Activated effector memory CD4-positive, alpha-beta T cell treated with Interleukin-2 at 50 U/mL for 16 hours (primary cell): ENCODE measurements at places on chromosomes 6 and 20.

- DNase-seq: no peak
Observed at GRCh38 chr6:104301951-104302350, 557.8 kb downstream of the HACE1 start.

DNA sequence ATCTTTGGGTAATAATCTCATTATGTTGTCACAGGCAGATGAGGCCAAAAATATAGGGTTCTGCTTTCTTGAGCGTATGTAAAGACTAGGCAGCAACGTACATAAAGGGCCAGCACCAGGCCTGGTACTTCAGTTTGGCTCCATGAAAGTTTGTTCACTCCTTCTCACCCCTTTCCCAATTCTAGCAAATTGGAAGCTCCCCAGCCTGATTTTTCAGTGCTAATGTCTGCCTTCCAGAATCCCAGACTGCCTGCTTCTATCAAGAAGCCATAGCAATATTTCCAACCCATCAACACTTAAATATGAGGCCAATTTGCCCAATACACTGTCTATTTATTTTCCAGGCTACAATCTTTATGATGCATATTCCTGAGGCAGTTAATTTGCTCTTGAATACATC, 93.4 kb upstream of the PTPRT start:
- no peak for DNase-seq

DNA sequence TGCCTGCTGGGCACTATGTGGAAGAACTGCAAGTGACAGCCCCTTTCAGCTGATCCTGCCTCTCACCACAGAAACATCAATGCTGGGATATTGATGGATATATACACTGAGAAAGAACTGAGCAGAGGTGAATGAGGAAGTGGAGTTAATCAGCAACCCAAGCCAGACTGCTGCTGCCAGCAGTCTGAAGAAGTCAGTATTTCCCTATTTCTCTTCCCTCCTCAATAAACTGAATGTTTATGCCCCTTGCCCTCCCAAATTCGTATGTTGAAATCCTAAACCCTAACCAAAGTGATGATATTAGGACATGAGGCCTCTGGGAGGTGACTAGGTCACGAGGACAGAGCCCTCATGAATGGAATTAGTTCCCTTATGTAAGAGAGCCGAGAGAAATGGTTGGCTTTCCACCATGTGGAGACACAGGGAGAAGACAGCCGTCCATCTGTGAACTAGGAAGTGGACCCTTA, 76.3 kb downstream of the CDK19 start:
- DNase-seq: no peak

DNA sequence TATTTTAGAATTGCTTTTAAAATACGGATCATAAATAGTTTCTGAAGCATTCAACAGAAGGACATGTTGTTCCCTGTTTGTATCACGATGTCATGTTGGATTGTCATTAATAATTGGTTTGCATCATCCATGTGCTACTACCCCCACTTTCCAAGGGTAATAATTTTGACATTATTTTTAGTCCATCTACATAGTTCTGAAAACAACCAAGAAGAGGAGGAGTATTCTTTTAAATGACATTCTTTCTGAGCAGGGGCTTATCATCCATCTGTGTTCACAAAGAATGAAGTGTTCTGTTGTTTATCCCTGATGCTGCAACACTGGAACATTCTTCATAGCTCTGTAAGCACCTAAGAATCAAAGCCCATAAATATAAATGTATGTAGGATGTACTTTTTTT, 151.0 kb upstream of the CITED2 start:
- no peak for DNase-seq

DNA sequence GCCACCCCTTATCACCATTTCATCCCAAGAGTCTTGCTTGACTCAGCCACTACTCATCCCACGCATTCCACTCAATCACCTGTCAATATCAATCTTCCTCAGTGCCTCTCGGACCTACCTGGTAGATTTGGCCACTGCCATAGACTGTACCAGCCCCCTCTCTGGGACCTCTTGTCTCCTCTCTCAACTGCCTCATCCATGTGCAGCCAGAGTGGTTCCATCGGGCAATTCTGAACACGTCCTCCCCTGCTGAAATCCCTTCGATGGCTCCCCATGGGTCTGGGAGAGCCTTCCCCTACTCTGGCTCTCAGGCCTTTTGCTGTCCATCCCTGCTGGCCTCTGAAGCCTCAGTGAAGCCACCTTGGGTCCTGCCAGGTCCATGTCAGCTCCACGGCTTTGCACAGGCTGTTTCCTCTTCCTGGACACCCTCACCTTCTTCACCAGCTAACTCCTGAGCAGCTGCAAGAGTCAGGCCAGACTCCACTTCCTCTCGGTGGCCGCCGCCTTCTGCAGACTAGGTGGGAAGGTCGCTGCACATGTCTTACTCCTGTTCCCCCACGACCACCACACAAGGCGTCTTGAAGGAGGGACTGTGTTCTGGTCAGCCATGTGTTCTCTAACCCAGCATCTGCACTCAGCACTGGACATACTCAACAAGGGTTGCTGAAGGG, 120.4 kb downstream of the TOX2 start:
- DNase-seq: no peak

GRCh38 chr20:25437153-25437581, 29.7 kb downstream of the GINS1 start:
- no peak for DNase-seq

DNA sequence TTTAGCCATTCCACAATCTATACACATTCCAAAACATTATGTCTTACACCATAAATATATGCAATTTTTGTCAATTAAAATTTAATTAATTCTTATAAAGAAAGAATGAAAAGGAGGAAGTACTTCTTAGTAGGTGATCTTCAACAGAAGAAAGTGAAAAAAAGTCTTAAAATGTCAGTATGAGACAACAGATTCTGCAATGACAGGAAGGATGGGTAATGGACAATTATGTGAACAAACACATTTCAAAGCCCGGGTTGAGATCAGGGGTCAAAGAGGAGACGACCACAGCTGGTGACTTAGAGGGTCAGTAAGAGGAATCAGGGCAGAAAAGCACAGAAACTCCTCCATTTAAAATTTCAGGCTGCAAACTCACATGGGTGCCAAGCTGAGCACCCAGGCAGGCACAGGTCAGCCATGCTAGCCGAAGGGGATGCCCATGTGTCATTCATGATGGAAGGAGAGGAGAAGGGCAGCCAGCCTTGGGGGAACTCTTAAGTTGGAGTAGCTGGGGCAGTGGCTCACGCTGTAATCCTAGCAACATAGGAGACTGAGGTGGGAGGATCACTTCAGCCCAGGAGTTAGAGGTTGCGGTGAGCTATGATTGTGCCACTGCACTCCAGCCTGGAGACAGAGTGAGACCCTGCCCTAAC, 11.0 kb downstream of the VSX1 start:
- DNase-seq: no peak

DNA sequence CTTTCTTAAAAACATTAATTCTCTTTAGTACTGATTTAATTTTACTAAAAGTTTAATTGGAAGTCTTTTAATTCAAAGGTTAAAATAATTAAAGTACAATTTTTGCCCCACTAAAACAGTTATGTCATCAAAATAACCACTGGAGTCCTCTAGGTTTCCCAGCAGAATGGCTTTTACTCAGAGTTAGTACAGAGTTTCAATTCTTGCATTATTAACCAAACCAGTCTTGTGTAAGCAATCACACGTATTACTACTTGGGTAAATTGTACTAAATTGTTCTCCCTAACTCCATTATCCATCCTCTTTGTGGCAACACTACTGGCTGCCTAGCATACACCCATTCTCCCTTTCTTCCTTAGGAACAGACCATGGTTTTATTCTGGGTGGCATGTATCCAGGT, 36.9 kb downstream of the CDK19 start:
- no peak for DNase-seq

- DNase-seq: no peak
Observed at GRCh38 chr6:41677124-41677921, 39.1 kb downstream of the MDFI start.

GRCh38 chr6:129312880-129313279, 397.1 kb downstream of the ARHGAP18 start:
- no peak for DNase-seq

GRCh38 chr6:33416386-33417127, 1.4 kb downstream of the CUTA start:
- no peak for DNase-seq

DNA sequence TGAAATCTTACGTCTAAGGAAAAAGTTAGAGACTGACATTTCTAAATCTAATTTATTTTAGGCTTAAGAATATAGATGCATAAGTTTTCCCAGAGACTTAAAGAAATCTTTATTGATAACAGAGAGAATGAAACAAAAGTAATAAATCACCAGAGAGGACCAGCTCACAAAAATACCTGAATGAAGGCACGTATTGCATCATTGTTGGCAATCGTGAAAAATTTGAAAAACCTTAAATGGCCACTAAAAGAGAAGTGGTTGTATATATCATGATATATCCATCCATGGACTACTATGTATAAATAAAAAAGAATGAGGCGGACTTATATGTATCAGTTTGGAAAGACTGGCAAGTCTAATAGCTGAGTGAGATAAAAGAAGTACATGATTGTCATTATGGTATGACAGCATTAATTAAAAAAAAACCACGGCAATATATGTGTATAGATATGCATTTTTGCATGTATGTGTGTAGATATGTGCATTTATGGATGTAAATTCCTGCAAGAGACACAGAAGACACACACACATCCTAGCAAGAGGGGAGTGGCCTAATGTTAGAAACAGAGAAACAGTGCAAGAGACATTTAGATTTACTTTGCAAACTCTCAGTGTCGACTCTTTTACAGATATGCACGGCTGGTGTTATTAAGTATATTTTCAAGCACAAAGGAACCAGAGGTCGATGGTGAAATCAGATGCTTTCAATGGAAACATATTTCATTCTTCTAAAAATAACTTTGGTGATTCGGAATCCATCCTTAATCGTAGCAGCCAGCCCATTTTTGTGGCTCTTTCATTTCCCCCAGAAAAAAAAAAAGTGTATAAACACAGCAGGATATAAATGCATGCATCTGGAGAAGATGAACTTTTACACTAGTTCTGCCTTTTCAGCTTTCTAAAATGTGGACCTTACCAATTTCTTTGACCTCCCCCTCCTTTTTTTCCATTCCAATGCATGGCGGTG, 156.1 kb upstream of the SALL4 start:
- no peak for DNase-seq

DNA sequence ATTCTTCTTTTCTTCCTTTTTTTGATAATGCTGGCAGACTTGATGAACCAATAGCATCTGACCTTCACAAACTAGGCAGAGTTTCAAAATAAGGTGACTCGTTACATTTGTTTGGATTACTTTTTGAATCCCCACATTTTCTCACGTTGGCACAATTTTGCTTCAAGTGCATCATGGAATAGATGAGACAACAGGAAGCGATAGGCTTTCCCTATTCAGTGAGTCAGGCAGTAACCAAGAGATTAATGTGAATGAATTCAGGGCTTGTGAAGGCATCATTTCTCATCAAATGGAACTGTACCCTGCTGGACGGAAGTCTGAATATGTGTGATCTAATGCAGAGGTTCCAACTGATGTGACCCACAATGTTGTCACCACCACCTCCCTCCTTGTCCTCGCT, 10.7 kb downstream of the RFPL4B start:
- DNase-seq: no peak

DNA sequence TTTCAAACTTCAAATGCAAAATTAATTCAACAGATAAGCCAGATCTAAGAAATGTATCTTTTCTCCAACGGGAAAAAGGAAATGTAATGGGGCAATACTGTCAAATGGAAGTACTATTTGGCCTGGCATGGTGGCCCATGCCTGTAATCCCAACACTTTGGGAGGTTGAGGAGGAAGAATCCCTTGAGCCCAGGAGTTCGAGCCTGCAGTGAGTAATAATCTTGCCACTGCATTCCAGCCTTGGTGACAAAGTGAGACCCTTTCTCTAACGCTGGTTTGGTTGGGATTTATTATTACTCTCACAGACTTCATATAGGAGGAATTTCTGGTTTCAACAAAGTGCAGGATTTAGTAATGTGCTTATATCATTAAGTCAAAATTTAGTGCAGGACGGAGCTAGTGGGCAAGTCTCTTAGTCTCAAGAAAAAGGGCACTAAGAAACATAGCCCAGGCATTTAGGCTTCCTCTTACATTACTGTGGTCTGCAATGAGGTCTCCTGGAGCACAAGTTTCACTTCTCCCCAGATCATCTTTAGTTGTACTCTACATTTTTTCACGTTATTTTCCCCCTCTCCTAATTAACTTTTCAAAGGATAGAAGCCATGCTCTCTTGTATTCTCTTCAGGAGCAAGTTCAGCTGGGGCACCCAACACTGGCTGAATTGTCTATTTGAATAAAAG, 23.1 kb downstream of the TRIM27 start:
- no peak for DNase-seq

GRCh38 chr6:35024551-35025054, 116.5 kb downstream of the TCP11 start:
- DNase-seq: no peak

DNA sequence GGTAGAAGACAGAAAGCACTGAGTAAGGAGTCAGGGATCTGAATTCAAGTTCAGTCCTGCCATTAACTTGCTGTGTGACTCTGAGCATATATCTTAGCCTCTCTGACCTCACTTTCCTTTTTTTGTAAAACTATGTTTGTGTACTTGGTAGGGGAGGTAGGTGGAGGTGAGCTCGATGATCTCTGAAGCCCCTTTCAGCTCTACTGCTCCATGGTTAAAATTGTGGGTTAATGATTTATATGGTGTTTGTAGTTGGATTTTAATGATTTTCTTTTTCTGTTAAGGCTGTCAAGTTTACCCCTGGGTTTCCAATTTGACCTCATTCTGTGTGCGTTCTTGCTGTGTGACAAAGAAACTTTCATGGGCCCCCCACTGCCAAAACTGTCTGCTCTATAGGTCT, 124.1 kb downstream of the CD164 start:
- no peak for DNase-seq

- no peak for DNase-seq
Observed at GRCh38 chr6:125558907-125559306, 190.5 kb upstream of the HEY2 start.

DNA sequence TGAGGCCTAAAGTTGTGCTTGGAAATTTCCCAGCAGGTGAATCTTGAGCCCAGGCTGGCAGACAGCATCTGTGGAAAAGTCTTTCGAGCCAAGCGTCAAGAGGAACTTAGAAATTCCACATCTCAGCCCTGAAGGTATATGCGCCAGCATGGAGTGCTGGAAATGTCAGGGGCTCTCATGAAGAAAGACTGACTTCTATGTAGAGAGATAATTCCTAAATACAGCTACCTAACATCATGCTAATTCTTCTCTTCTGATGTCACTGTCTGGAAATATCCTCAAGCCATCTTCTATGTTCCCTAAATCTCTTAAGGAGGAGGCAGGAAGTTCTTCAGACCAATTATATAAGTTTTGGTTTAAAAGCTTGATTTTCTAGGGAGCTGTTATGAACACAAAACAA, 492.4 kb upstream of the MARCKS start:
- no peak for DNase-seq

DNA sequence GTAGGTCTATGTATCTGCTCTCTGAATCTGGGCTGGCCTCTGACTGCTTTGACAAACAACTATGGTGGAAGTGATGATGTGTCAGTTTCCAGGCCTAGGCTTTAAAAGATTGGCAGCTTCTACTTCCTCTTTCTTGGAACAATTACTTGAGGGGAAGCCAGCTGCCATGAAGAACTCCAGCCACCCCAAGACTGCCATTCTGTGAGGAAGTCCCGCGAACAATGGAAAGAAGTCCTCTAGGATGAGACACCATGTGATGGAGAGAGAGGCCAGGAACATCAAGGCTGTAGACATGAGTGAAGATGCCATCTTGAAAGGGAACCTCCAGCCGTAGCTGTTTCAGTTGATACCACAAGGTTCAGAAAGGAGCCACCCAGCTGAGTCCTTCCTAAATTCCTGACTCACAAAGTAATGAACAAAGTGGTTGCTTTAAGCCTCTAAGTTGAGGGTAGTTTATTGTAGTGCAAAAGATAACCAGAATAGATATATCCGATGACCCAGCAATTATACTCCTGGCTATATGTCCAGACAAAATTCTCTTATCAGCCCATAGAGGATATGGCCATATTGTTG, 15.3 kb upstream of the TCF15 start:
- no peak for DNase-seq
